Dorsolateral prefrontal cortex (tissue), 122 donors: ENCODE measurements at places on chromosomes 4 and X.

DNA sequence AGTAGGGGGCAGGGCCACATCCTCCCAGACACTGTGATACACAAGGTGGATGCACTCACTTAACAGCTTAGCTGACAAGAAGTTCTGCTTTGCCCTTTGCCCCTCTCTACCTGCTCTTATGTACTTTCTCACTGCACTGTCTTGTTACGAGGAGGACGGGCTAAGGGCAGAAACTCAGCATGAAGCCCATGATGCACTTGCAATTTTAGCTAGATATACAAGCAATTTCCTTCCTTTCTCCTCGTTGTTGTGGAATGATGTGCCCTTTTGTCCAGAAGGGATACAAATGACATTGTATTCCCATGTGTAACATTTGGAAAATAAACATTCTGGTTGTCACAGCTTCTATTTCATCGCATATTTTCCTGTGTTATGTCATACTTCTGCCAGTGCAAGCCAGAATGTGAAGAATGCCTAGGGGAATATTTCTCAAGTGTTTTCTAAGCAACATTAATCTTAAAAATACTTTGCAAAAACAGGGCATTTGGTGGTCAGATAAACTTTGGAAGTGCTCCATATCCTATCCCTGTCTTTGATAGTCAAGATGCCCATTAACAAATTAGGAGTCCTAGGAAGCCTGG lies 47.2 kb downstream of the MAOA start:
- no peak for DNase-seq

DNA sequence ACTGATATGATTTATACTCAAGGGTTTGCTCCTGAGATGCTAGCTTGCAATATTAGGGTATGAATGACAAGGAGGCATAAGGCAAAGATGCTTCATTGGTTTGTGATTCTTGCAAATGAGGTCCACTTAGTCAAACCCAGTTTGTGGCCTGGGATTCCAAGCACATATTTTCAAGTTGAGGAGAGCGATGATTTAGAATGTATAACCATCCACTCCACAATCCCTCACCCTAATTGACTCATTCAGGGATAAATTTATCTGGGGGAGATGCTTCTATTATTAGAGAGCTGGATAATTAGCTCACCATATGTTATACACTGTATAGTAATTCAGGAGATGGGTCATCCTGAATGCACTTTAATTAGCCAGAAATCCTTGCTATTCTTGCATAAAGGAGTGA lies 118.3 kb upstream of the PUDP start:
- no peak for DNase-seq

DNA sequence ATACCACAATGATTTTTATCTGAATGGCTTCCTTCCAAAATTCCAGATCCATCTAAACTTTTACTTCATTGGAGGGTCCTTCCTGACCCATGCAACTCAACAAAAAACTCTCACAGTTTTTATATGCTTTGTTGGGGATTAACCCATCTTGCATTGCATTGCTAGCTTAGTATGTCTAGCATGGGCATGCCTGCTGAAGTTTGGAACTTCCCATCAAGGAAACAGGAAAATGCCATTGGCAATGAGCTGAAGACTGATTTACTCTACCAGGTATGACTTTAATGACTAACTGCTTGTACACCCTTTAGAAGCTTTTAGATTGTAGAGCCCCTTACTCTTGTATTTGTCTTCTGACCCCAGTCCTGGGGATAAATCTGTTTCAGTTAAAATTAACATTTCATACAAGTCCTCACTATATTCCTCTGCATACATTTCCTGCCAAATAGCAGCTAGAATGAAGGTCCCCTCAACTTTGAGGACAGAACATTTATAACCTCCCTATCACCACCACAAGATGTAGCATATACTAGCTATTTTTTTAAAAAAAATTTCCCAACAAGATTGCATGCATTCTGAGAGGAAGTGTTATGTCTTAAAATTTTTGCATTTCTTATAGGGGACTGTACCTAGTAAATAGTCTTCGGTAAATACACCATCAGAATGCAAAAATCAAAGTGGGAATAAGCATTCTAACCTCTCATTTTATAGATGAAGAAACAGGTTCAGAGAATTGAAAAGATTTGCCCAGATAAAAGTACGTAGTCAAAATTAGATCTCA lies 52.5 kb upstream of the ATXN3L start:
- no peak for DNase-seq

DNA sequence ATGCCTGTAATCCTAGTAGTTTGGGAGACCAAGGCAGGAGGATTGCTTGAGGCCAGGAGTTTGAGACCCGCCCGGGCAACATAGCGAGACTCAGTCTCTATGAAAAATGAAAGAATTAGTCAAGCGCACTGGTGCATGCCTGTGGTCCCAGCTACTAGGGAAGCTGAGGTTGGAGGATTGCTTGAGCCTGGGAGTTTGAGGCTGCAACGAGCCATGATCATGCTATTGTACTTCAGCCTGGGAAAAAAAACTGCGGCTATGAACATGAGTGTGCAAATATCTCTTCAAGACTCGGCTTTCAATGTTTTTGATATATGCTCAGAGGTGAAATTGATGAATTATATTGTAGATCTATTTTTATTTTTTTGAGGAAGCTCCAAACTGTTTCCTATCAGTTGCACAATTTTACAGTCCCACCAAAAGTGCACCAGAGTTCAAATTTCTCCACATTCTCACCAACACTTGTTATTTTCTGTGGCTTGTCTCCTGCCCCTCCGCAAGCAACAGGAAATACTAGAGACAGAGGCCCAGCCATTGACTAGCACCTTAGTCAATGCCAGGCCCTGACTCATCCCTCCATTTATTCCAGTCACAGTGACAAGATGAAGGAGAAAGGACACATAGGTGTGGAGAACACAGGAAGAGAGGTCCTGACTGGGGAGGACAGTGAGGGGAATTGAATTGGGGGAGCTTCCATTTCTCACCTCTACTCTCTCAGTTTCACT lies 33.1 kb upstream of the ZNF41 start:
- DNase-seq = no peak

DNA sequence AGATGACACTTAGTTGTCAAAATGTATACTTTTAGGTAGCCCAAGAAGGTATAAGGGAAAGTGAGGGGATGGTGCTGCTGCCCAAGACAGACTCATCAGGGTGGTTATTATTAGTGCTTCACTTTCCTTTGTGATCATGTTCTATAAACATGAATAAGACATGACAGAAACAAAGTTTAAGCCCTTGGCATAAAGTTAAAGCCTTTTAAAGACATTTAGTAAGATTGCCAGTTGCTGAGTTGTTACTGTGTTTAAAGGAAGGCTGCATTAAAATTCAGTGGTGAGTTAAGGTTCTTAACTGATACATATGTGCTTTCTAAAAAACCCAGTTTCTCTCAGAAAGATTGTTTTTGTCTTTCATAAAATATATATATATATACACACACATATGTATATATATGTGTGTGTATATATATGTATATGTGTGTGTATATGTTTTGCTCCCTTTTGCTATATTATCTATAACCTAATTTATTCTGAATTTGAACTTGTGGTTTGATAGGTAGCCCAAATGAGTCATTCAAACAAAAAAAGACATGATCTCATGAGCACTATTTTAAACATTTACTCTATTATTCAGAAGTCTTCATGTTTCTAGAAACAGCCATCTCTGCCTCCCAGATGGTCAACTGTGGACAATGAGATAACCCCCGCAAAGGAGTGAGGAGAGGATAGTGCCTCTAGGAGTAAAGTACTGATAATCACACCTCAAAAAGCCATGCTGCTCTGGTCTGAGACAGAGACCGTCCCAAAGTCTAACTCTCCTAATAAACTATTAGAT lies 98.1 kb upstream of the OTUD4 start:
- DNase-seq = no peak

- DNase-seq = no peak
These were observed 136.7 kb upstream of the RPL34 start for GRCh38 chr4:108483650-108484049.
